NCI-H446 (cell line): ENCODE measurements at places on chromosomes 5 and 9.

- DNase-seq: no peak
These were observed 205.3 kb downstream of the TTLL11 start for GRCh38 chr9:121887553-121888437.

DNA sequence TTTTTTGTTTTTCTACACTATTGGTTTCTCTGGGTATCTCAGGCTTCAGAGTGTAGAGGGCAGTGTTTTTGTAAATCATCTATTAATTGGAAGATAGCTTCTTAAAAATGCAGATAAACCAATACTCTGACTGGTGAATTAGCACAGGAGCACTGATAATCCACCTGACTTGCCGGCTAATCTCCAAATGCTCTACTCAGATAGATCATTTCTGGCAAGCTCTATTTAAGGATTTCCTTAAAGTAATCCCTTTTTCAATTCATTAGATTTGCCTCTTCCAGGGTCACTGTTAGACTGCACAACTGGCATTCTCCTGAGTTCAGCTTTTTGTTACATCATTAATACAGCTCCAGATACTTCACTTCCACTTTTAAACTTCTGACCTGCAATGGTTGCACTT, 1390.3 kb upstream of the NUDT12 start:
- DNase-seq: no peak

DNA sequence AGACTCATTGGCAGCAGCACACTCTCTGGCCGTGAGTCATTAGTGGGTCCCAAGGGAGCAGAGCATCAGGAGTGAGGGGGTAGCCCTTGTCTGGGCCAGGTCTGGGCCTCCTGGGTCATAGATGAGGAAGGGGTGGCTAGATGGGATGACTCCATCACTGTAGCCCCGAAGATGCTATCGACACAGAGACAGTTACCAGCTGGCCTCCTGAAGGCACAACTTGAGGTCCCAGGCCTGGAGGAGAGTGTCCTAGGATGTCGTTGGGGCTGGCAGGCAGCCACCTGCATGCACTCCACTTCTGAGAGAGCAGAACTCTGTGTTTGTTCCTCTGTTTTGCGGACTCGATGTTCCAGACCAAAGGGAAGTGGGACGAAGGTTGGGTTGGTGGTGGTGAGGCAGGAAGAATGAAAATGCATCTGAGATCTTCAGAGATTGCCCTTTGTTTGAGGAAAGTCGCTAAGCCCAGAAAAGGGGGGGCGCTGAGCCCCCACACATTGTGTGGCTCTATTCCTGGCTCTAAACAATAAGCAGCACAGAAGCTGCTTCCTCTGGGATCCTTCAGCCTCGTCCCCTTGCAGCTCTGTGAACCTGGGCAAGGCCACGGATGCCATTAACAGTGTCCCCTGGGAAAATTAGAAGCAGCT, 4.7 kb downstream of the BTNL9 start:
- DNase-seq: no peak

DNA sequence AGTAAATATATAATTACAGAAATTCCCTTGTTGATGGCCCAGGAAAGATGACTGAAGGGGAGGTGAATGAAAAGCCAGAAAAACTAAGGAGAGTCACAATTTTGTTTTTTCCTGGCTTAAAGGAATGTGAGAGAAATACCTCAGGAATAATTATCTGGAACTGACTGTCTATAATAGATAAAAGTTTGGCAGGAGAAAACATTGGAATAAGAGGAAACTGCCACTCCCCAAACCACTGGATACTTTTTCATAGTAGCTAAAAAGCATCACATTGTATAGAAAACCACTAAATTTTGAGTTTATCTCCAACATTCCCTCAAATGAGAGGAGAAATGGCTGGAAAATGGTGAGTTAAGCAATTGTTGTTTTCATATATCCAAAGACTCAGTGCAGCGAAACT, 326.0 kb downstream of the NPR3 start:
- DNase-seq: no peak

DNA sequence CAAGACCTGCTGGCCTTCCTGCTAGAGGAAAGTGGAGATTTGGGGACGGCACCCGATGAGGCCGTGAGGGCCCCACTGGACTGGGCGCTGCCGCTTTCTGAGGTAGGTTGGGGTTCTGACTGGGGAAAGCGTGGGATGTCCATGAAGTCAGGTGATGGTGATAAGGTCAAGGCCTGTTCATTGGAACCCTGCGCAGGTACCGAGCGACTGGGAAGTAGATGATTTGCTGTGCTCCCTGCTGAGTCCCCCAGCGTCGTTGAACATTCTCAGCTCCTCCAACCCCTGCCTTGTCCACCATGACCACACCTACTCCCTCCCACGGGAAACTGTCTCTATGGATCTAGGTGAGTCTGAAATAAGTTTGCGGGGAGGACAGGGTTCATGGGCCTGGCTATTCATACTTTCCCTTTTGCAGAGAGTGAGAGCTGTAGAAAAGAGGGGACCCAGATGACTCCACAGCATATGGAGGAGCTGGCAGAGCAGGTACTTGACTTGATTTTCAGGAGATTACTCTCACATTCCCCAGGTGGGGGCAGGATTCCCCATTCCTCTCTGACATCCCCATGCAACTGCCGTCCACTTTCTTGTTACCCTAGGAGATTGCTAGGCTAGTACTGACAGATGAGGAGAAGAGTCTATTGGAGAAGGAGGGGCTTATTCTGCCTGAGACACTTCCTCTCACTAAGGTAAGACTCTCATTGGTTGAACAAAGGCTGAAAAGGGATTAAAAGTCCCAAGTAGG, 505 bp downstream of the CREB3 start:
- no peak for DNase-seq

- no peak for DNase-seq
These were observed 25.9 kb upstream of the ECM2 start for GRCh38 chr9:92561374-92562330.

- no peak for DNase-seq
These were observed 4.3 kb downstream of the SPATA24 start for GRCh38 chr5:139399501-139400121.

DNA sequence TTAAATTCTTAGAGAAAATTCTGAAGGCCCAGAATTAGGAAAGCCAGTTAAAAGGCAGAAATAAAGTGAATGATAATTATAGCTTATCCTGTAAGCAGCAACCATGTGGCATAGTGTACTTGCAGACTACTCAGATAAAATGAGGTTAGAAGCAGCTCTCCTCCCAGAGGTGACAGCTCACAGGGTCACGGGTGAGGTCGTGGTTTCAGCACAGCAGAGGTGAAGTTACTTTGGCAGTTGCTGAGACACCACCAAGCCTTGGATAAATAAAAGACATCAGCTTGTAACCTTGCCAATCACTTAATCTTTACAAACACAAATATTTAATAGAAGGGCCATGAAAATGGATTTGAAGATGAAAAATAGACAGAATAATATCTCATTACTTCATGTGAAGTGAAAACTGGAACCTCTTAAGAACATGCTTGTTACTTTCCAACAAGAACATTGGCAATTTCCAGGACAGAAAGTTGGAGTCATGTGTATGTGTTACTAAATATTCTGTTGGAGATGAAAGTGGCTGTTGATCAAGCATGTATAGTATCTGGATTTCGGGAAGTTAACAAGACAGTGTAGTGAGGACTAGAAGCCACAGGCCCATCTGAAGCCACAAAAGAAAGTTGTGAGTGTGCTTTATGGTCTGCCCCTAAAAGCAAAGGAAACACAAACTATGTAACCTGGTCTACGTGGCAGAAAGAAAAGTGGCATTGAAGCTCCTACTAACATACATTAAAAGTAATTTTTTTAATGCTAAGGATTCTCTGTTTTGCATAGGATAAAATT, 134.4 kb downstream of the ERCC6L2 start:
- no peak for DNase-seq
